ENCODE measurements at places on chromosomes 12 and 14.

DNA sequence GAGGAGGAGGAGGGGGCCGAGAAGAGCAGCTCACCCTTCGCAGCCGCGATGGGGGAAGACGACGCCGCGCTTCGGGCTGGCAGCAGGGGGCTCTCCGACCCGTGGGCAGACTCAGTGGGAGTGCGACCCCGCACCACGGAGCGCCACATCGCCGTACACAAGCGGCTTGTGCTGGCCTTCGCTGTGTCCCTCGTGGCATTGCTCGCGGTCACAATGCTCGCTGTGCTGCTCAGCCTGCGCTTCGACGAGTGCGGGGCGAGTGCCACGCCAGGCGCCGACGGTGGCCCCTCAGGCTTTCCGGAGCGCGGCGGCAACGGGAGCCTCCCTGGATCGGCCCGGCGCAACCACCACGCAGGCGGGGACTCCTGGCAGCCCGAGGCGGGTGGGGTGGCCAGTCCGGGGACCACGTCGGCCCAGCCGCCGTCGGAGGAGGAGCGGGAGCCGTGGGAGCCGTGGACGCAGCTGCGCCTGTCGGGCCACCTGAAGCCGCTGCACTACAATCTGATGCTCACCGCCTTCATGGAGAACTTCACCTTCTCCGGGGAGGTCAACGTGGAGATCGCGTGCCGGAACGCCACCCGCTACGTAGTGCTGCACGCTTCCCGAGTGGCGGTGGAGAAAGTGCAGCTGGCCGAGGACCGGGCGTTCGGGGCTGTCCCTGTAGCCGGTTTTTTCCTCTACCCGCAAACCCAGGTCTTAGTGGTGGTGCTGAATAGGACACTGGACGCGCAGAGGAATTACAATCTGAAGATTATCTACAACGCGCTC lies 745 bp downstream of the TRHDE start:
- peak; percentile 70 for DNase-seq

DNA sequence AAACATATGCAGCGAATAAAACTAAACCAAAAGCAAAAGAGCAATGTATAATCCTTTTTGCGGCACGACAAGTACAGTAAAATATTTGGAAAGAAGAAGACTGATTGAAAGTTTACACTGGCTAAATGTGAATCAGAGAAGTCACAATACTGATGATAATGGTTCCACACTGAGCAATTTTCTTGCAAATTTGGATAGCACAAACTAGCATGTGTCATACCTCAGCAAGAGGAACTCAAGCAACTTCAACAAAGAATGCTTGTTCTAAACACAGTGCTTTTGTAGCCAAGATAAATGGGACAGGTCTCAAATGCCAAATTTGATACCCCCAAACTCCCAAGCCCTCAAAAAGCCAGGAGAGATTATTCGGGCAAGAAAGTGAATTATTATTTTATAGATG lies 839.1 kb downstream of the GALC start:
- no peak for DNase-seq

DNA sequence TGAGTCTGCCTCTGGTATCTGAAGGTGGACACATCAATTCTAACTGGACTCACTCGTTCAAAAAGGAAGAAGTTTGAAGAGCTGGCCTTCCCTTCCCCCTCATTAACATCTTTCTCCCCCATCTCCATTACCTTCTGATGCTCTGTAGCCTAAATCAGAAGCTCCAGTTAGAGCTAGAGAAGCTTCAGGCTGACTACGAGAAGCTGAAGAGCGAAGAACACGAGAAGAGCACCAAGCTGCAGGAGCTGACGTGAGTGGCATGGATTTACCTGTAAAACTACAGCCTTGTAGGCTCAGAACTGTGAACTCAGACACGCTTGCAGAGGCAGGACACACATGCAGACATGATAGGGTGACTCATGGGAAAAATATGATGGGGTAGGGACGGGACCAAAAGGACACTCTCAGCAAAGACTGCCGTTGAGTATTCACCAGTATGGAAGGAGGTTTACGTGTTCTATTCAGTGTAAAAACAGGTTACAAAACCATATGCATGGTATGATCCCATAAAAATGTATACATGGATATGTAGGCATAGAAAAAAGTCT lies 14.3 kb upstream of the PIP4K2C start:
- no peak for DNase-seq

GRCh38 chr14:55834390-55834789 lies 254.4 kb downstream of the KTN1 start:
- DNase-seq, result no peak

DNA sequence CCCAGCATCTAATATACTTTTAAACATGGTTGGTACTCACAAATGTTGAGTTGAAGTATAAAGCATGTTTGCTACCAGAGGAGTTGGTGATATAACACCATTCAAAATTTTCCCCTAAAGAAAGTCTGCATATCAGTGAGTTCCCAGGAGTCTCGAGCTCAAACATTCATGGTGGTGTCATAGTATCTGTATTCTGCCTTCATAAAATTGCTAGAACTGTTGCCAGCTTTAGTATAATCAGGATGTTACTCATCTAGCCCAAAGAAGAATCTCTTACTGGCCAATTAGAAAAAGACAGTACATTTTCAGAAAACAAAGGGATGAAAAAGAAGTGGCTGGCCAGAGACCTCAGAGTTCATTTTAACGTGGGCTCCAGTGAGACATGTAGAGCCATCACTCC lies 374.7 kb downstream of the KCNH5 start:
- no peak for DNase-seq
